ENCODE measurements at places on chromosomes 5 and 9.

DNA sequence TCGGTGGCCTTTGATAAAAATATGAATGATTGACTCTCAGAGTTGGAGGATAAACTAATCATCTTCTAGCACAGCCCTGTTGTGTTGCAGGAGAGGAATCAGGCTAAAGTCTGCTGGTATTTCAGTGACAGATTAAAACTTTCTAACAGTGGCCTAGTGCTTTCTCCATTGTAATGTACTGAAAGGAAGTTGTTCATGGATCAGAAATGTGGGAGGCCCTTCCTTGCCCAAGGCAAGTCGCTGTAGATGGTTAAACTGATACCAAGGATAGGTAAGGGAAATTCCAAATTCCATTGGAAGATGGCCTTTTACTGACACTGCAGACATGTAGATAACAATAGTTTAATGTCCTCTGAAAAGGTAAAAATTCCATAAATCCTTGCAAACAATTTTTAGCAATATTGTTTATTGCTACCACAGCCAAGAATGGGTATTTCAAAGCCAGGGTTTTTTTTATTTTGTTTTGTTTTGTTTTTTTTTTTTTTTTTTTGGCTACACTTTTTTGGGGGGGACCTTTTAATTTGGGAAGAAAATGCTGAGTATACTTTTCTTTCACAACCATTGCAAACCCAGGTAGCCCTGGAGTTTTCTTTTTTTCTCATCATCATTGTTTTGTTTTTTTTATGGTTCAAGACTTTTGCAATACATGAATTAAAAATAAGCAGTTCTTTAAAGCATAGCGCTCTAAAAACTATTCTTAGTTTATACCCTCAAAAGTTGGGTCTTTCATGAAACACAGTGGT is 35.5 kb downstream of the WDR36 start:
- DNase-seq, result no peak

- DNase-seq, result no peak
These were observed 2.3 kb downstream of the CLTA start for GRCh38 chr9:36193023-36193422.

- DNase-seq, result no peak
These were observed 252.4 kb upstream of the IRX1 start for GRCh38 chr5:3343211-3343610.

DNA sequence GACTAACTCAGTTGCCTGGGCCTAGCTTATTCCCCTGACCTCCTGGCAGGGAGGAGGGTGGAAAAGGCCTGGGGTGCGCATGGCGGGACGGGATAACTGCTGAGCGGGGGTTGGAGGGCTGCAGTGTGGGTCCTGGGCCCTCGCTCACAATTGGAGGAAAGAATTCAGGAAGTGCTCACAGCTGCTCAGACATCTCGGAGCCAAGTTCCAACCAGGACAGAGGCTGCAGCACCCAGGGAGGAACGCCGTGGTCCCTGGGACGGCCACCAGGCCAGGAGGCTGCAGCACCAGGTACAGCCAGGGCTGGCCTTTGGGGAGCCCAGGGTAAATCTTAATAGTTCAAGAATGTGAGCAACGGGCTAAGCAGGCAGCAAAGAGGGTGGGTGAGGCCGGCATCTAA is at the start of gene SPAAR:
SPAAR (plus strand) TSS at position 217 of the 400 bp plus-strand sequence. CDS start 974 bp downstream, outside the sequence.
- no peak for DNase-seq

GRCh38 chr9:107274953-107275422 is 8.1 kb upstream of the RAD23B start:
- no peak for DNase-seq

Data from common myeloid progenitor, CD34-positive (primary cell).